DMS79 (cell line): ENCODE measurements at places on chromosomes 16 and 17.

DNA sequence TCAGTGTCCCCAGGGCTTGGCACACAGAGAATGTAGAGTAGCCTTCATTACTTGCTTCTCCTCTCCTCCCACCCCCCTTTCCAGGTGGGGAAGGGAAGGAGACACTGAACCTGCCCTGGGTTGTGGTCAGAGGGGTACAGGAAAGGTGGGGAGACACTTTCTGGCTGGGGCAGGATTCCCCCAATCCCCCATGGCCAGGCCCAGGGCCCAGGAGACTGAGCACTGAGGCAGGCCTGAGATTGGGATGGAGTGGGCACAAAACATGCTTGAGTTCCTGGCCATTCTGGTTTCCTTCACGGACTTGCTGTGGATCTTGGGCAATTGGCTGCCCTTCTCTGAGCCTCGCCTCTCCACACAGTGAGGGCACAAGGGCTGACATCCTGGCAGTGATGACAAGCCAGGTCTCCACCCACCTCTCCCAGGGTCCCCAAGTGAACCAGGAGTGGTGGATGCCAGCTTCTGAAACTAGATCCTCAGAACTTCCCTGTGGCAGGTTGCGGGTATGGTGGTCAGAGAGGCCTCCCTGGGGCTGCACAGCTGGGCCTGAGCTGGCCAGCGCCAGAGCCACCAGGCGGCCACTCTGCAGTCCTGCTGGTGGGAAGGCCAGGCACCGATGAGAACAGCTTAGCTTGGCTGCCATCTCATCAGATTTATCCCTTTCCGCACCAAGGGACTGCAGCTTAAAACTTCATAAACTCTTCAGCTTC lies 9.3 kb downstream of the ZNF629 start:
- DNase-seq: no peak

- no peak for DNase-seq
These were observed 7.0 kb downstream of the HEATR3 start for GRCh38 chr16:50072730-50073129.

DNA sequence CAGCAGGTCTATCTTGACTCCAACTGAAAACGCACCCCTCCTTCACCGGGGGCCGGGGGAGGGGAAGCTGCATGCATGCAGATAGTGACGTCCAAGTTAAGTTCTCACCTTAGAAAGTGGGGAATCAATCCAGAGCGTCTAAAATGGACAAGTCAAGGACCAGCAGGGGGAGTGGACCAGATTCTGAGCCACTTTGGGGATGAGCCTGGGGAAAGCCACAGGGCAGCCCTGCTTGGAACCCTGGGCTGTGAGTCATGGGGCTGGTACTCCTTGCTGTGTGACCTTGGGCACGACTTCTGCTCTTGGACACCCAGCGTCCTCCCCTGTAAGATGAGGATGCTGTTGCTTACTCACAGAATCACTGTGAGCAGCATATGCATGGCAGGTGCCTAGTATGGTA lies 9.1 kb downstream of the TNFRSF13B start:
- DNase-seq: no peak

DNA sequence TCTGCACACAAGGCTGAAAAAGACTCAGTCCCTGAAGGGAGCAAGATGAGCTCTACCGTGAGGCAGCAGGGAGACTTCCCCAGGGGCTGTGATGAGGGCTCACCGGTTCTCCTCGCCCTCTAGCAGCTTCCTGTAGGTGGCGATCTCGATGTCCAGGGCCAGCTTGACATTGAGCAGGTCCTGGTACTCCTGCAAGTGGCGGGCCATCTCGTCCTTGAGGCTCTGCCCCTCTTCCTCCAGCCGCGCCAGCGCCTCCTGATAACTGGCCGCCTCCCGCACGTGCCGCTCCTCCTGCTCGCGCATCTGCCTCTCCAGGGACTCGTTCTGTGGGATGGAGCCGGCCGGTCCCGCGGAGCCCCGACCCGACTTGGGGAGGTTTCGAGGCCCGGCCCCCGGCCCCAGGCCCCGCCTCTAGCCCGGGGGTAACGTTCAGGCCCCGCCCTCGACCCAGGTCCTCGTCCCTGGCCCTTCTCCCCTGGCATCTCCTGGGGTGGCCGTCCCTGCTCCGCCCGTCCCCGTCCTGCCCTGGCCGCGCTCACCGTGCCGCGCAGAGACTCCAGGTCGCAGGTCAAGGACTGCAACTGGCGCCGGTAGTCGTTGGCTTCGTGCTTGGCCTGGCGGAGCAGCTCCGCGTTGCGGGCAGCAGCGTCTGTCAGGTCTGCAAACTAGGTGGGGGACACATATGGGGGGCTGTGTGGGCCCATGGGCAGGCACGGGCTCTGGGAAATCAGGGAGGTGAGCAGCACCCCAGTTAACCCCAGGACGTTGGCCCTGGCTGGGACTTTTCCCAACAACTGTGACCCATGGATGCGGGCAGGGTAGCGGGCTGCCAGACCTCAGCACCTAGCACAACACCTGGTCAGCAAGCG lies 3.9 kb downstream of the GFAP start:
- DNase-seq: peak; percentile 12

GRCh38 chr16:4637501-4638166 lies 13.0 kb downstream of the MGRN1 start:
- no peak for DNase-seq

- no peak for DNase-seq
These were observed 84.3 kb upstream of the COX10 start for GRCh38 chr17:13984956-13985355.

GRCh38 chr16:11583889-11584565 lies 2.7 kb downstream of the LITAF start:
- DNase-seq: no peak

- DNase-seq: no peak
These were observed 3.6 kb downstream of the CLUH start for GRCh38 chr17:2707721-2708584.

- no peak for DNase-seq
These were observed 4.5 kb downstream of the PRSS27 start for GRCh38 chr16:2715519-2715918.

DNA sequence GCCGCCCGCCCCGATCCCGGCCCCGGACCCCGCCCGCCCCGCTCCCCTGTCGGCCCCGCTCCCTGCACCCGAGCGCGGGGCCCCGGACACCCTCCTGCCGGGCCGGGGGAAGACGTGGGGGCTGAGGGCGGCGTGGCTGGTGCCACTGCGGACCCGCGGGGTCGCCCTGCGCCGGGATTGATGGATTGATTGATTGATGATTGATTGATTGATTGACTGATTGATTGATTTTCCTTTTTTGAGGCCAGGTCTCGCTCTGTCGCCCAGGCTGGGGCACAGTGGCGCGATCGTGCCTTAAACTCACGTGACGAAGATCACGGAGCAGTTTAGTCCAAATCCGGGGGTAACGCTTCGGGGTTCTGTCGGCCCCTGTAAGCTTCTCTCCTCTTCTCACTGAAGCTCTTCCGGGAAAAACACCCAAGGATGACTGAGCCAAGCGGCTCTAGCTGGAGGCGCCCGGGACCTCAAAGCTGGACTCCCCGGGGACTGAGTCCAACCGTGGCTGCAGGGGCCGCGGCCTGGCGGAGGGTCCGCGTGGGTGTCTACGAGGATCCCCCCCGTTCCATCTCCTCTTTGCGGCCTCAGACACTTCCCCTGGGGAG lies 40.2 kb upstream of the BHLHA9 start:
- no peak for DNase-seq

DNA sequence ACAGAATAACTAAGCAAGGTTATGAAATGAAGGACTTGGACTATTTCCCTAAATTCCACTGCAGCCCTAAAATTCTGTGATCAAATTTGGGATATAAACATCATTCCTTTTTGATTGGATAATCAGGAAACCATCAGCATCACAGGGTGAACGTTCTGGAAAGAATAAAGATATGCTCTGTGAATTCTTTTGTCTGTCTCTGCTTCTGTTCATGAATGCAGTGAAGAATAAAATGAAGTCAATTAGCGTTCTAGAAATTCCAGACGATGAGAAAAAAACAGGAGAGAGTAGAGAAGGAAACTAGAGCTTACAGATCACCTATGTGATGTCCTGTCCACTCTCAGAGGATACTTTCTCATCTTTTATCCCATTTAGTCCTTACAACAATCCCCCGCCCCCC lies 295.1 kb upstream of the SOX9 start:
- DNase-seq: no peak

DNA sequence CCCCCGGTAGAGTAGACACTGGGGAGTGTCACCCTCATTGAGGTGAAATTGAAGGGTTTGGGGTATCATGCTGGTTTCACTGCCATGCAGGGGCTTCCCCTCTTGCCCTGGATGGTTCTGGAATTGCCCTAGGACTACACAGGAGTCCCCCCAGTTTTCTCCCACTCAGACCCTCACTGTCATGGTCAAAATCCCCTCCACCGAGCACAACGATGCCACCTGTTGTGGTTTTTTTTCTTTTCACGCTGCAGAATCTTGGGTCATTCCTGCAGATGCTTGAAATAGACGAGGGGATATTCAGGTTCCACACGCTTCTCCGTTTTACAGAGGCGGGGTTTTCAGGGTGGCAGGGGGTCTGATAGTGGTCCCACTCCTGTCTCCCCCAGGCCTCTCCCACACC lies 255.6 kb downstream of the ENGASE start:
- no peak for DNase-seq

- no peak for DNase-seq
These were observed 13.8 kb downstream of the RIPOR1 start for GRCh38 chr16:67542464-67542863.

DNA sequence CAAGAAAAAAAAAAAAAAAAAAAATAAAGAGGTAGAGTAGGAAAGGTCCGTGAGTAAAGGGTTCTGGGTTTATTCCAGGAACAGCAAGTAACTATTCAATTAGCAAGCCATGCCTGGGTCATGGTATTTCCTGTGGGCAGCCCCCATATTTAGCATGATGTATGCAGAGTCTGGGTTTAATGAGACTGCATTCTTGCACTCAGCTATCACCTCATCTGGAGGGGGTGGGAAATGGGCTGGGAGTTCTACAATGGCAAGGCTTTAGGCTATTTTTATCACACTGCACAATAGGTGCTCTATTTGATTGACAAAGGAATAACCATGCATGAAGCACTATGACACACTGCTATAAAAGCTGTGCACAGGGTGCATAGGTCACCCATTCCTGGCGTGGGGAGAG lies 104.0 kb upstream of the CCL2 start:
- DNase-seq: no peak

DNA sequence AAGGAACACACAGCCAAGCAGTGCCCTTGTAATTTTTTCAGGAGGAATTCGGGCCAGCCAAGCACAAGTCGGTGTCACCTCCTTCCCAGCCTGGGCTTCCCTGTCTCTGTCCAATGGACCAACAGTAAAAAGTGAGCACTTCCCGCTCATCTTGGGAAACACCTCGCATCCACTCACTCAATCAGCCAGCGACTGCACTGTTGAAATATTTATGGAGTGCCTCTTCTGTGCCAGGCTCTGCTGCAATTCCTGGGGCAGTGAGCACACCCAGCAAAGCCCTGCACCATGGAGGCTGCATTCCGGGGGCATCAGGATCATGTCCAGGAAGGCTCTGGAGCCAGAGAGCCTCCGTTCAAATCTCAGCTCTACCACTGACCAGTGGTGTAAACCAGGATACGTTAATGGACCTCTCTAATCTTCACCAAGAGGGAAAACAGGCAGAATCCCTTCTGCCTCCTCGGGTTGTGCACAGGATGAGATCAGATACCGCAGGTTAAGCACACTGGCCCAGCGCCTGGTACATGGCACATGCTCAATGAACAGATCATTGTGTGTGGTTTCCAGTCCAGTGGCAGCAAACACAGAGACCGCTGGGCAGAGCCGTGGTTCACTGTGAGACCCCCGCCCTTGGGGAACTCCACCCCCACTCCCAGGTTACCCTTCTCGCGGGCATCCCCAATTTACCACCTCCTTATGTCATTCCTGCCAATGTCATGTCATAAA lies 194.3 kb downstream of the ZNF423 start:
- DNase-seq: no peak
